ENCODE measurements at places on chromosomes 1 and 21.
A peak's percentile ranks its signal among the peaks of the same experiment; 100 is the strongest.

DNA sequence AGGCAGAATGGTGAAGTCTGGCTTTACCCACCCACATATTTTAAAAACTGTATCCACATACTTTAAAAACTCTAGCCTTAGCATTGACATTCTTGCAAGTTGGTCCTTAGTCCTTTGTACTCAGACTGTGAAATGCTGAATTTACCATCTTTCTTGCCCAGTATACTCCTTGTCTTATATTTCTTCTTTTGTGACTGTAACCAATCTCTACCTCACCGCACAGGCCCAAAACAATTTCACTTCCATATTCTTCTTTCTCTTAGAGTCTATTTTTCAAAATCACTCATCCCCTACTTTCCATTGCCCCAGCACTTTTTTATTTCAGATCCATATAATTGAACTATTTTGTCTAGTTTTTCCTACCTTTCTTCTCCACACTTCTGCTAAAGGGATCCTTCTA lies 892.4 kb upstream of the B3GALT2 start:
- H3K4me3 ChIP-seq = no peak overlapping the region
- no peaks in the 10 kb centered on the region for H3K27me3 ChIP-seq
- H3K27ac ChIP-seq = no peak overlapping the region

DNA sequence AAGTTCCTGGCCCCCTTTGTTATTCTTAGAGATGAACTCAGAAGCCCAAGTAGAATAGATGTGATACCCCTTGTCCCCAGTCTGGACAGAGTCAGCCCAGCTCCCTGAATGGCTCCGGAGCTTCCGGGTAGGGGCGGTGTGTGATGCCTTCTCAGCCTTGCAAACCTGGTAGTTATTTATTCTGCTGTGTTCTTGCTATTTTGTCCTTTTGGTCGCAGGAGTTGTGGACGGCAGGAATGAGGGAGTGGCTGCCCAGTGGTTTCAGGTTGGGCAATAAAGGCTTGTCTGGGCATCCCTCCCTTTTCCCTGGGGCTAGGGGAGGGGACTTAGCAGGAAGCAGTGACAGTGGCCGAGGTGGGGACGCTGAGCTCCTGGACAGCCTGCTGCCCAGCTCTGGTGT lies 2.8 kb downstream of the PTPRU start:
- H3K4me3 ChIP-seq = no peak overlapping the region
- H3K36me3 ChIP-seq = no peaks in the 10 kb centered on the region
- DNase-seq = peak; percentile 90
- H3K27me3 ChIP-seq = no peaks in the 10 kb centered on the region
- peaks cover 26% of the 10 kb centered on the region for H3K4me1 ChIP-seq
- H3K27ac ChIP-seq = peak overlapping the region; percentile 71

- no peaks in the 10 kb centered on the region for H3K4me1 ChIP-seq
- H3K36me3 ChIP-seq = 0 out of 2 replicates have a peak, but pooled peaks cover 1% of the 10 kb centered on the region
- no peaks in the 10 kb centered on the region for H3K27me3 ChIP-seq
- H3K27ac ChIP-seq = no peak overlapping the region
- no peak overlapping the region for H3K4me3 ChIP-seq
- no peak for DNase-seq
Measured at GRCh38 chr1:7808253-7808844, 24.3 kb downstream of the PER3 start.

- no peaks in the 10 kb centered on the region for H3K27me3 ChIP-seq
- no peak overlapping the region for H3K27ac ChIP-seq
- H3K4me1 ChIP-seq = peaks cover 19% of the 10 kb centered on the region
- H3K4me3 ChIP-seq = no peak overlapping the region
Measured at GRCh38 chr21:42092771-42093170, 21.7 kb downstream of the UMODL1 start.

GRCh38 chr1:26786437-26787380 lies 1.0 kb upstream of the PIGV start:
- H3K27ac ChIP-seq = peak overlapping the region; percentile 90
- DNase-seq = peak; percentile 61
- no peaks in the 10 kb centered on the region for H3K36me3 ChIP-seq
- H3K4me3 ChIP-seq = peak overlapping the region; percentile 77
- peaks cover 51% of the 10 kb centered on the region for H3K4me1 ChIP-seq

All from Caco-2 (cell line).